8988T (cell line): ENCODE measurements at places on chromosomes 5 and 9.
A peak's percentile ranks its signal among the peaks of the same experiment; 100 is the strongest.

DNA sequence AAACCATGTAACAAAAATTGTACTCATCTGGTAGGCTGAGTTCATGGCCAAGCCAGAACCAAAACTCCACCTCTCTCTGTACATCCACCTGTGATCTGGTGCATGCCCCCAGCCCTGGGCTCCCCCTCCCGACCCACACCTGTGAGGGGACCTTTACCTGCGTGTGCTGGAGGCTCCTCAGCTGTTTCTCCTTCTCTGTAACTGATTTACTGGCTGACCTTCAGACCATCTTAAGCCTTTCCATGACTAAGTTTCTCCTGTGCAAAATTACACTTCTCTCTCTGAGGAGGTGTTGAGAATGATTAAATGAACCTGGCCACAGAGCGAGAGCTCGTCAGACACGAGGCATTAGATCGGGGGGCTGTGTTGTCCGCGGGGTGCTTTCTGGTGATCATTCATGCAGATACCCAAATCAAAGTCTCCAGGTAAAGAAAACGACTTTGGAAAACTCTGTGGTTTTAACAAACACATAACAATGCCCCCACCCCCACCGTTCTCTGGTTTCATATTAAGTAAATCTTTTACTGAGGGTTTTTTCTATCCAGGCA lies 136.4 kb downstream of the SEMA5A start:
- DNase-seq: no peak

DNA sequence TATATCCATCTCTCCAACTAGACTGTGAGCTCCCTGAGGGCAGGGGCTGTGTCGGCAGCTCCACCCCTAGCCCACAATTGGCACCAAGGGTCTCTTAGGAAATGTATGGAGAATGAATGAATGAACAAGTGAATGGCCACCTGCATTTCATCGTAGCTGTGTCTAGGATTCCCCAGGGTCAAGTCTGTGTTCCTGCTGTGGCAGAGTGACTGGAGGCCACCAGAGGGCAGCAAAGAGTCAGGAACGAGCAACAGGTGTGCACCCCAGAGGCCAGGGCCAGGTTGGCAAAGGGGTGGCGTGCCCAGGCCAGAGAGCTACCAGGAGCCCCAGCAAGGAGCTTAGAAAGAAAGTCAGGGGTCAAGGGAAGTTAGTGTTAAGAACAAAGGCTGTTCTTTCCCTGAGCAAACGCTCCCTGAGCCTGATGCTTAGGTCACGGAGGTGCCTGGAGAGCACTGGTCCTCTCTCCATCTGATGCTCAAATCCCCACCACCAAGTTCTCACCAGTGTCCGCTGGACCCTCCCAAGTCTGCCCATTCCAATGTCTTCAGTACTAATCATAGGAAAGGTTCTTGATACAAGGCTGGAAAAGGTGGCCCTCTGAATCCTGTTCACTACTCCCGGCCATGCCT lies 160.7 kb downstream of the PAX5 start:
- peak; percentile 91 for DNase-seq

DNA sequence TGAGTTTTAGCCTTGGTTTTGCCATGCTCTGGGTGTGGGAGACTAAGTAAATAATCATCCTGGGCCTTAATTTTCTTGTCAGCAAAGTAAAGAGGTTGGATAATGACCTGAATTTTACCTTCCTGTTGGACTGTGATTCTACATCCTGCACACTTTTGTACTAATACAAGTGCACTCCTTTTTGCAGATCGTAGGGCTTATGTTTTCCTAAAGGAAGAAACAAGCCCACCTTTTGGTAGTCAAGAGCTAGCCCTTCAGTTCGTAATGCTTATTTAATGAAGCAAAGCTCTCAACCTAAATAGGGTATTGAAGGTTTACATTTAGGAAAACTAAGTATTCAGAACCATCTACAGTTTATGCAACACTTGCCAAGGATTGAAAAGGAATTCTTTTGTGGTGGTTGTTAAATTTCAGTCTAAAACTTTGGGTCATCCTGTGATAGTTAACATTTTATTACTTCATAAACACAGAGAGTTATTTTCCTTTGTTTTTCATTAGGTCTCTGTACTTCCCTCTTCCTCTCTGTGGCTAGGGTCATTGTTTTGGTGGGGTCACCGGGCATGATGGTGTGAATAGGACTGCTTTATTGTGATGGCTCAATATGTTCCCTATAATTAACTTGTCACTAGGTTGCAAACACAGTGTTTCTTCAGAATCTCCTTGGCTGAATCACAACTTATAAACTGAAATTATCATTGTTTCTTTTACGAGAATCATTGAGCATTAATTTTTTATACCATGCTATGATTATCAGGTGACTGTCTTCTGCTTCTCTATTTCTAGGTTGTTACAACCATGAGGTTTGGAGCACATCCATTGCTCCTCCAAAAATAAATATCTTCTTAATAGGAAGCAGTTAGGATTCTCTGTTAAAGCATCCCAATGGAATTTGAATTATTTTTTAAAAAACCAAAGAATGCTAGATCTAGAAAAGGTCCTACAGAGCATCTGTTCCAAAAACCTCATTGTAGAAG lies 28.5 kb downstream of the SPINK5 start:
- no peak for DNase-seq

- DNase-seq: peak; percentile 47
Observed at GRCh38 chr5:159441441-159441840, 111.2 kb upstream of the IL12B start.

DNA sequence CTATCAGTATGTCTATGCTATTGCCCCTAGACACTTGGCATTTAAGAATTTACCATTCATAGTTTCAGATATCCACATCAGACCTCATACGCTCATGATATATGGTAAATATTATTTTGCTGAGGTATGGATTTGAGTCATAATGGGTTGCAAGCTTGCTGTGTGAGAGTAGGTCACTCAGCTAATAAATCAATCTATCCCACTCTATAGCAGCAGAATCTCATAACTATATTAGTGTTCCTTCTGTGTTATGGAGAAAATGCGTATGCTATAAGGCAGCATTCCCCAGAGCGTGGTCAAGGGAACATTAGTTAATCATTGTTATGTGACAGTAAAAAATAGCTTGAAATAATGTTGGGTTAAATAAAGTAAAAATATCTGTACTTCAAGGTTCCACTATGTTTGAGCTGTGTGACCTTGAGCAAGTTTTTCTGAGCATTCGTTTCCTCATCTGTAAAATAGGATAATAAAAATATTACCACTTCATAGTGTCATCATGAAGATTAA lies 7.7 kb downstream of the TRIM32 start:
- DNase-seq: no peak

- peak; percentile 86 for DNase-seq
Observed at GRCh38 chr5:16690243-16690852, 73.6 kb upstream of the RETREG1 start.

GRCh38 chr9:130478736-130479575 lies 34.2 kb downstream of the ASS1 start:
- no peak for DNase-seq

- no peak for DNase-seq
Observed at GRCh38 chr5:143008809-143009521, 238.8 kb downstream of the ARHGAP26 start.

DNA sequence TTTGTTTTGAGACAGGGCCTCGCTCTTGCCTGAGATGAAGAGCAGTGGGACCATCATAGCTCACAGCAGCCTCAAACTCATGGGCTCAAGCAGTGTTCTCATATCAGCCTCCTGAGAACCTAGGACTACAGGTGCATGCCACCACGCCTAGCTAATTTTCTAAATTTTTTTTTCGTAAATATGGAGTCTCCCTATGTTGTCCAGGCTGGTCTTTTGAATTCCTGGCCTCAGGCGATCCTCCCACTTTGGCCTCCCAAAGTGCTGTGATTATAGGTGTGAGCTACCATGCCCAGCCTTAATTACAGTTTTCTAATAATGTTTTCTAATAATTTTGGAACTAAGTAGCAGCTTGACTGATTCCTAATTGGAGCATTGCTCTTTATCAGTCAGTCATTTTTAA lies 15.1 kb downstream of the GAPVD1 start:
- no peak for DNase-seq

- DNase-seq: no peak
Observed at GRCh38 chr9:123174887-123175518, 93.4 kb downstream of the STRBP start.

DNA sequence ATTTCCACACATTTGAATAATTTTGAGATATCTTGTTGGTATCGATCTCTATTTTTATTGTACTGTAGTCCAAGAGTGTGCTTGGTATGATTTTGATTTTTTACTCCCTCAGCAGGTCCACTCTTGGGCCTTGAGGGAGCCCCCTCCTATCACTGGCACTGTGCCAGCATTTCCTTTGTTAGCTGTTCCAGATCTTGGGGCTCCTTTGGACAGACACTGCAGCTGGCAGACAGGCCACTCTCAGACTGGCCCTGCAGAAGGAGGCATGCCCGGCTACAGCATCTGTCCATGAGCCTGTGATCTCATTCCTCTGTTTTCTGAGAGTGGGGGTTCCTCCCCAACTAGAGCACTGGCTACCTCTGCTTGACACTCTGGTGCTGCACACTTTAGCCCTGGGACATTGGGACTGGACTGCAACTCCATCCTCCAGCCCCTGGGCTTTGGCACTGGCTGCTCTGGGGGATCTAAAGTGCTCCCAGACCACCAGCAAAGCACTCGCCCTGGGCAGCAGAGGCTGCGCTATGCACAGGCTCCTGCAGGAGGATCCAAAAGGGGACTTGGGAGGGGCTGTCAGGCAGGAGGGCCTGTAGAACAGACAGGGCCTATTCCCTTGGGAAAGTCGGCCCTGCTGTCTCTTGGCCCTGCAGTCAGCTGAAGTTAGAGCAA lies 271.3 kb upstream of the DMAC1 start:
- no peak for DNase-seq

GRCh38 chr5:94778299-94778698 lies 159.8 kb downstream of the SLF1 start:
- DNase-seq: no peak

DNA sequence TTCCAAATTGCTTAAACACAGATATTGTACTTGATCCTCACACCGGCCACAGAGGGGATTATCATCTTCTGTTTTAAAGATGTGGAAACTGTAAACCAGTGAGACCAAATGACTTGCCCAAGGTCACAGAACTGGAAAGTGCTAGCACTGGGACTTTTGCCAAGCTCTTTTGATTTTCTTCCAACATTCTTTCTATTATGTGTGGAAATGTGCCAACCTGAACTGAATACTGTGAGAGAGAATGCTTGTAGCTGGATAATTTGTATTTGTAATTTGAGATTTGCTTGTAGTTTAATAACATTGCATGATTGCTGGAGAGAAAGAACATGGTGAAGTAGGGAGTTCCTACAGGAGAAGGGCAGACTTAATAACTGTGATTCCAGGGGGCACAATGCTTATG lies 977.9 kb upstream of the NUDT12 start:
- DNase-seq: no peak

DNA sequence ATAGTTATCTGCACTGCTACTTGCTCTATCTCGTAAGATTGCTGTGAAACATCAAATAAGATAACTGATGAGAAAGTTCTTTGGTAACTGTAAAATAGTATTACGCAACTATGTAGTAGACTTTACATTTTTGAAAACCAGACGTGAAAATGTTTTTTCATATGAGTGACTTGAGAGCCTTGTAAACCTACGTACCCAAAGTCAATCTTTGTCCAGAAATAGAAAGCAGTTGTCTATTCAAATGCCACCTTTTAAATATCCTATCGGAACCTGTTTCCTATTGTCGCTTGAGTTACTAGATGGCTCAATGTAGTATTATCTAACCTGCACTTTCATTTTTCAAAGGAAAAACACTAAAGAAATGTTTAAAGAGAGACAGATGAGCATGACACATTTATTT lies 1.6 kb downstream of the FNIP1 start:
- DNase-seq: no peak
